ENCODE measurements at places on chromosomes 4 and X.
A peak's percentile ranks its signal among the peaks of the same experiment; 100 is the strongest.

DNA sequence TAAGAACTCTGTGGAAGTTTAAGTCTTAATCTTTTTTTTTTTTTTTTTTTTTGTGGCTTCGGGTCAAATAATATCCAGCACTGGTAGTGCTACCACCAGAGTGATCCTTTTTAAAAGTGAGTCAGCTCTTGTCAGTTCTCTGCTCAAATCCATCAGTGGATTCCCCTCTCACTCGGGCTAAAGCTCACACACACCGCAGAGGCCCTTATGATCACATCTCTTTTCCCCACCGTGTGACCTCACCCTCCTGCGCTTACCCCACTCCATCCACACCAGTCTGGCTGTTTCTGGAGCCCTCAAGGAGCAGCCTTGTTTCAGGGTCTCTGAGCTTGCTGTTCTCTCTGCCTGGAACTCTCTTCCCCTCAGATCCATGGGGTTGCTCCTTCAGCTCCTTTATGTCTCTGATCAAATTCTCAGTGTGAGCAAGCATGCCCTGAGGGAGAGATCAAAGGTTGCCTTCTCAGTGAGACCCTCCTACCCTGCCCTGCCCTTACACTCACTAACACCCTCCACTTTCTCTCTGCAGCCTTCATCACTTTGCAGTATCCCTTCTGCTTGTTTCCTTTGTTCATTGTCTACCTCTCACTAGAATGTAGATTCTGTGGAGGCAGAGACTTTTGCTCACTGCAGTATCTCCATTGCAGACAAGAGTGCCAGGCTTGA lies 19.8 kb upstream of the BEND4 start:
- DNase-seq, result no peak

- DNase-seq, result no peak
Observed at GRCh38 chrX:109632906-109633504, 8.0 kb upstream of the KCNE5 start.

- DNase-seq, result no peak
Observed at GRCh38 chrX:5236749-5237148, 991.9 kb downstream of the NLGN4X start.

- DNase-seq, result no peak
Observed at GRCh38 chrX:150837845-150838244, 60.6 kb downstream of the CD99L2 start.

DNA sequence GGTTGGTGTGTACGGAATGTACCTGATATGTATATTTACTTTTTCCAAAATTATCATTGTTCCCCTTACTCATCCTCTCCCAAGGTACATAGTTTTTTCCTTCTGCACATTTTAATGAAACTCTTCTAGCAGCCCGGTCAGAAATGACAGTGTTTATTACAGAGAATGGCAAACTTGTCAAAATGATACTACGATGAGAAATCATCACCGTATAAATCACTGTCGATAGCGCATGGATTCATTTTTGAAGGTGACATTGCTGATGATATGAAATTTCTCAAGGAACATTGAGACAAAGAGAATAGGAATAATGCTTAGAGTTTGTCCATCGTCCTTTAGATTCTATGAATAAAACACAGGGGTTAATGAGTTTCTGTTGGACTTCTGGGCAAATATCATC lies 30.6 kb downstream of the FAM114A1 start:
- no peak for DNase-seq

GRCh38 chrX:129099207-129099606 lies 424.1 kb downstream of the SMARCA1 start:
- DNase-seq, result no peak

DNA sequence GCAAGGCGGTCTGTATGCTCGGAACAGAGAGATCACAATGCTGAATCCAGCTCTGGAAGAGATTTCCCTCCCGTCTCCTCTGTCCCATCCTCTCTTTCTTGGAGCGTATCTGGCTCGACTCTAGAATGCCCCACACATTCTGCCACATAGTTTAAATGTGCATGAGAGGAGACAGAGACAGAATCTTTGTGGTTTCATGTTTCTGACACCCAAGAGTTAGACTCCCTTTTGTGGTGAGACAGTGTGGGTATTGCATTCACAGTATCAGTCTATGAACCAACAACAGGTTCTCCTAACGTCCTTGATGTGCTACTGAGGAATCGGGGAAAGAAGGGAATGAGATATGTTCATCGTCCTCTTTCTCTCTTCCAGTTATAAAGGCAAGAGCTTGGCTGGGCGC lies 25.3 kb downstream of the FAM47E start:
- no peak for DNase-seq

- no peak for DNase-seq
Observed at GRCh38 chr4:151329217-151330007, 4.0 kb upstream of the SH3D19 start.

DNA sequence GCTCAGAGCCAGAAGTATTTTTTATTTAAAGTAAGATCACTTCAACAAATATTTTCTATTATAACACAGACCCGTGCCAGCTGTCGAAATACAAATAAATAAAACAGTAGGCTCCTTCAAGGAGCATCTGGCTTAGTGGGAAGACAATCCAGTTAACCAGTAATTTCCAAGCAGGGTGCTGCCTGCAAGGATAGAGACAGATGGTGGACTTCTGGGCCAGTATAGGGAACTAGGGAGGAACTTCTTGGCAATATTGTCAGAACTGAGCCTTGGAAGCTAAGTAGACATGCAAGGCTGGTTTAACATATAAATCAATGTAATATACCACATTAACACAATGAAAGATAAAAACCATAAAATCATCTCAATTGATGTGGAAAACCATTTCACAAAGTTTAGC lies 17.0 kb upstream of the MTMR1 start:
- DNase-seq, result no peak

GRCh38 chrX:144612076-144612475 lies 635.2 kb upstream of the SPANXN1 start:
- DNase-seq, result no peak

GRCh38 chr4:111214371-111214770 lies 591.5 kb upstream of the PITX2 start:
- no peak for DNase-seq

- peak; percentile 89 for DNase-seq
Observed at GRCh38 chrX:129932016-129932820, 26.3 kb downstream of the UTP14A start.

DNA sequence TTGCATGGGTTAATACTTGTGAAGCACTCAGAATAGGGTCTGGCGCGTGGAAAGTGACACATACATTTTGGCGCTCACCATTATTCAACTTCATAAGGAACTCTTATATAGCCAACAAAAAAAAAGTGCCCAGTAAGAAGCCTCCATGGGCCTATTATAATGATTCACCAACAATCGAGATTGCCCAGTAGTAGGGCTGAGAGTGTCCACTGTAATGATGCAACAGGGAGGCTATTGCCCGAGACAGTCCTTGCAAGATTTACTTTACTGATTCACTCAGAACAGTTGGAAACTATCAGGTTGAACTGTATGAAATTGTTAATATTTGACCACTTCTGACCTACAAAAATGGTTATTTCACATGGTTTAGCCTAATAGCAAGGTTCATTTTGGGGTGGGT lies 86.0 kb downstream of the PJA1 start:
- no peak for DNase-seq

GRCh38 chr4:169902658-169903345 lies 123.4 kb downstream of the MFAP3L start:
- no peak for DNase-seq

DNA sequence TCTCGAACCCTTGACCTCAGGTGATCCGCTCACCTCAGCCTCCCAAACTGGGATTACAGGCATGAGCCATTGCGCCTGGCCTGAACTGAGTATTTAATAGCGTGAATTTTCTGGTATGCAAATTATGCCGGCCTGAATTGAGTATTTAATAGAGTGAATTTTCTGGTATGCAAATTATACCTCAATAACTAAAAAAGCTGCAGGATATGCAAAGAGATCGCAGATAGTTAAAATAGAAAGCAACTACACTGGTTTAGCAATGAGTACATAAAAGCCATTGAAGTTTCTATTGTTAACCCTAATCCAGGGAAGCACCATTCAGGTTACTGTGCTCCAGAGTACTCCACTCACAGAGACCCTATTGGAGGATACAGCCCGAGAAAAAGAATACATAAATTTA lies 22.8 kb downstream of the FBXW7 start:
- no peak for DNase-seq

- DNase-seq, result no peak
Observed at GRCh38 chr4:67933038-67933437, 30.3 kb downstream of the TMPRSS11A start.

- no peak for DNase-seq
Observed at GRCh38 chrX:110414679-110415439, 56.2 kb downstream of the RTL9 start.

Measured in NCI-H510A (cell line).